ENCODE measurements at places on chromosomes 7 and 10.

DNA sequence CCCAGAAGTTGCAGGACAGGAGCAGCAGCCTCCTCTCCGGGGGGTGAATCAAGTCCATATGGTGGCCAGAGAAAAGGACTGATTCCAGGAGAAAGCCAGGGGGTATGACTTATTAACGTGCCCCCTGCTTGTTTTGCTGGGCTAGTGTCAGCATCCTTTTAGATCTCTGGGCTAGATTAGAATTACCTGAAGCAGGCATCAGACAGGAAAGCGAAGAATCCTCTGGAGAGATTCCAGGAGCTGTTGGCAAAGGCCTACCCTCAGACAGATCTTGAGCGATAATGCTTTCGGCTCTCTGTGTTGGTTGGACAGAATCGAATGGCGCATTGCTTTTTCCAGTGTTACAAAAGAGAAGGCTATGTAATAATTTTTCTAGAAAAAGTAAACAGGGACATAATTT lies 164.0 kb upstream of the GLI3 start:
- no peak for DNase-seq

GRCh38 chr7:116901143-116901542 lies 38.8 kb downstream of the CAPZA2 start:
- no peak for DNase-seq

GRCh38 chr7:47479821-47480575 lies 101.9 kb downstream of the TNS3 start:
- DNase-seq, result no peak

DNA sequence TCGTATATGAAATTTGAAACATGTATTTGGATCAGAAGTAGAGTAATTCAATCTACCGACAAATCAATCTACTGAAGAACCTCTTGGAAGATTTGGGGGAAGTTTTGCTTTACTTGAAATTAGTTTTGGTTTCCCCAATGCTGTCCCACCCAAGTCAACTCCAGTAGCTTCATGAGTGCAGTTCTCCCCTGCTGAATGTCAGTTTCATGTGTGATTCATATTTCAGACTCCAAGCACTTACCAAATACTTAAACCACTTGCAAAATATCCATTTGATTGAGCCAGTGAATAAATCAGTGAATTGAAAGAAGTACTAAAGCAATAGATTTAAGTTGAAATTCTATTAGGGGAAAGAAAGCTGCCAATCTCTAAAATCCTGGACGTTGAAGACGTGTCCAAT lies 9.3 kb downstream of the CALML5 start:
- DNase-seq, result no peak

GRCh38 chr10:69443354-69443753 lies 7.9 kb upstream of the TSPAN15 start:
- DNase-seq, result no peak

GRCh38 chr10:60818134-60818770 lies 40.0 kb downstream of the CDK1 start:
- no peak for DNase-seq

DNA sequence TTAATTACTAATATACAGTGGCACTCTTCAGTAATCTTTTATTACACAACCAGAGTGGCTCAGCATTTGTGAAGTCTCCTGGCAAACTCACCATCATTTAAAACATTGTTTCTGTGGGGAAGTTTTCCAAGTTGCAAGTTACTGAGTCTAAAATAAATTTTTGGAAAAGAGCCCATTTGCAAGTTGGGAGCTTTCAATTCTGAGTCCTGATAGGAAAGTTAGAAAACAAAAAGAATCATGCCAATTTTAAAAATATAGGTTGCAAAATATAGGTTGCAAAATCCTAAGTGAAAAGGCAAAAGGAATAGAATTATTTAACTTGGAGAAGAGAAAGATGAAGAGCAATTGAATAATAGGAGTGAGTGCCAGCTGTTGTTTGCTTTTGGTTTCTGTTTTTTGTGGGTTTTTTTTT lies 378.8 kb upstream of the C7orf33 start:
- DNase-seq, result no peak
